HFFc6 (cell line): ENCODE measurements at places on chromosomes 4 and X. TPM values are rescaled to one million over a fixed set of nuclear protein-coding genes. Genes with fewer than 3 reads are reported as not detected.

DNA sequence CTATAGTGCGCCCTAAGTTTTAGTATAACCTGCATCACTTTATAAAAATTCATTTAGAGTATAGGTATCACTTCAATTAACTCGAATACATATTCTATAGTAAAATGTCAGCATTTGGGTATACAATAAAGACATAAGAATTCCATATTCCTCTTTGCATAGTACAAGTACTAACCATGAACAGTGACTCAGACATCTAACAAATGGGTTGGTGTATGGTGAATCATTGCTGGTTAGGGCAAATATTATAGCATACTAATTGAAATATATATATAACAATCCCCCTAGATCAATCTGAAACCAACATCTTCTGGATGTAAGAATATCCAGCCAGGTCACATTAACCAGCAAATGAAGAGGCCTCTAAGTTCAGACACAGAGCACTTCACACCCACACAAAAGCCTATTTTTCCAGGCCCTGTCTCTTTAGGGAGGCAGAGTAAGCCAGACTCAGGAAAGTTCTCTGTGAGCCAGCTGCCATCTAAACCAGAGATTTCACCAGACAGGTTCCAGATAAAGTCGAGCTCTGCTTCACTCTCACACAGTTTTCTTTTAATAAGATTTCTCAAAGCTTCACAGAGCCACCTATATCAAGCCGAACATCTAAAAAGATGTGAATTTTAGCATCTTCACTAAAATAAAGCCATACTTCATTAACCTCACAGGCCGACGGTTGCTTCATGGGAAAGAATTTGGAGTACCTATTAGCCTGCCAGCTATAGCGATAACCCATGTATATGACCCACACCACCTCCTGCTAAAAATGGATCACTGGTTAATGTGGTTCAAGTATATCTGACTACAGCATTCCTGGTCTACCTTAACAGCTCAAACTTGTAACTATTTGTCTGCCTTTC lies 200.0 kb upstream of the FTHL17 start:
- no peak overlapping the region for H3K4me3 ChIP-seq
- no peaks in the 10 kb centered on the region for H3K36me3 ChIP-seq
- no peak overlapping the region for H3K27ac ChIP-seq
- no peak for DNase-seq

DNA sequence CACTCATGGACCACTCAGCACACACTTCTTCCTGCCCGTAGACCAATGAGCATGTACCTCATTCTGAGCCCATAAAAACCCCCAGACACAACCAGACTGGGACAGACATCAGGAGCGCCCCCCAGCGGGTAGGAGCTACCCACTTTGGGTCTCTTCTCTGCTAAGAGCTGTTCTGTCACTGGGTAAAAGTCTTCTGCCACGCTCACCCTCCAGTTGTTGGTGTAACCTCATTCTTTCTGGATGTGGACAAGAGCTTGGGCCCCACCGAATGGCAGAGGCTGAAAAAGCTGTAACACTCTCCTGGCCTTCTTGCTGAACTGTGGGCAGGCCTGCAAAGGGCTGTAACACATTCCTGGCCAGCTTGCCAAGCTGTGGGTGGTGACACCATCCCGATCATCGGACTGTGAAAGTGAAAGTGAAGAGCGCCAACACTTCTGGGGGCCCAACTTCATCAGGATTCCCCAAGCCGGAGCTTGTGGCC lies 137.6 kb downstream of the TECRL start:
- no peak overlapping the region for H3K27ac ChIP-seq
- H3K27me3 ChIP-seq = no peaks in the 10 kb centered on the region
- no peak overlapping the region for H3K4me3 ChIP-seq

GRCh38 chr4:188127214-188127874 lies 11.9 kb upstream of the TRIML1 start:
- H3K4me1 ChIP-seq = peaks cover 15% of the 10 kb centered on the region
- H3K4me3 ChIP-seq = no peak overlapping the region
- peak; percentile 58 for DNase-seq
- H3K36me3 ChIP-seq = no peaks in the 10 kb centered on the region
- peak overlapping the region; percentile 12; the same call in 1 of the 2 replicates for H3K27ac ChIP-seq
- no peaks in the 10 kb centered on the region; the same call in 1 of the 2 replicates for H3K27me3 ChIP-seq

The SMR3B gene
- total RNA-seq = not detected in 2 replicates

GRCh38 chr4:40185830-40186664 lies 10.8 kb upstream of the RHOH start:
- peak overlapping the region; percentile 58 for H3K27ac ChIP-seq
- no peak overlapping the region for H3K4me3 ChIP-seq
- H3K27me3 ChIP-seq = peaks cover 8% of the 10 kb centered on the region; the same call in 1 of the 2 replicates
- H3K4me1 ChIP-seq = peaks cover 29% of the 10 kb centered on the region

GRCh38 chr4:2793586-2794485 lies 951 bp downstream of the SH3BP2 start:
- peak; percentile 63 for DNase-seq
- H3K27me3 ChIP-seq = no peaks in the 10 kb centered on the region; the same call in 1 of the 2 replicates
- H3K27ac ChIP-seq = peak overlapping the region; percentile 93

The ZNF182 gene
- 1.9 to 2.6 TPM (median 2.4 TPM) in 3 replicates for total RNA-seq
